Lung (tissue), 17 donors: ENCODE measurements at places on chromosomes 6 and 20. TPM values are rescaled to one million over a fixed set of nuclear protein-coding genes. Genes with fewer than 3 reads are reported as not detected.

The DBNDD2 gene
- polyA plus RNA-seq: 54.6 TPM

- H3K4me1 ChIP-seq: peaks cover 6% of the 10 kb centered on the region
- H3K27ac ChIP-seq: peak overlapping the region; percentile 90
- H3K4me3 ChIP-seq: peak overlapping the region; percentile 96
- DNase-seq: no peak
These were observed 918 bp downstream of the EIF6 start for GRCh38 chr20:35283441-35284266.

- H3K27me3 ChIP-seq: no peaks in the 10 kb centered on the region
- no peaks in the 10 kb centered on the region for H3K36me3 ChIP-seq
- no peak overlapping the region for H3K27ac ChIP-seq
- H3K4me1 ChIP-seq: no peaks in the 10 kb centered on the region
- no peak for DNase-seq
These were observed 23.2 kb upstream of the TXNDC5 start for GRCh38 chr6:7933794-7934193.

DNA sequence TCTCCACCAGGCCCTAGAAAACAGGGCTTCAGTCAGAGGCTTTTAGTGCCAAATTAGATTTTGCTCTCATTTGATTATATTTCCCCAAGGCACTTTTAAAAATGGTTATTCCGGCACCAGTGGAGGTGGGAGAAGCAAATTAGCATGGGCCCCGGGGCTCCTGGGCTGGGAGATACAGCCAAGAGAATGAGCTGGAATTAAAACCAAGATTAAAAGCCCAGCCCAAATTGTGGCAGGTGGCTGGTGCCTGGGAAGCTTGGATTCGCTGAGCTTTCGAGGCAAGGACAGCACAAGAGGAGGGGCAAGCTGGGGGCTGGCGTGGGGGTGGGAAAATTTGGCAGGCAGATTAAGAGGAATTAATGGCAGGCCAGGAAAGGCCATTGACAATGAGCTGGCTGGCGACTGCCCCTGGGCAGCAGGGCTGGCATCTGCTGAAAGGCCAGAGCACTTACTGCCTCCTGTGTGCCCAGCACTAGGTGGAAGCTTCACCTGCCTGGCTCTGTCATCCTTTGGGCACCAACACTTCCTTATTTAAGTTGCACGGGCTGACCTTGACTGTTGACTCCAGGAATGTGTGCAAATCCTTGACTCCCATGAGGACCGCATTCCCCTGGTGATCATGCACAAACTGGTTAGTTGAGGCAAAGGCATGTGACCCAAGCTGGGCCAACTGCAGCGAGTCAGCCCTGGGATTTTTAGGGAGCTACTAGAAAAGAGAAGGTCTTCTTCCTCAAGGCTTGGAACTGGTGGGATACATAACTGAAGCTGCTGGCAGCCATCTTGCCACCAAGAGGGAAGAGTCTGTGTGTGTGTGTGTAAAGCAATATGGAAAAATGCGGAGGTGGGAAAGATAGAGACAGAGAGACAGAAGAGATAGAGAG lies 76.1 kb downstream of the SULF2 start:
- H3K4me3 ChIP-seq: no peak overlapping the region
- no peaks in the 10 kb centered on the region for H3K36me3 ChIP-seq
- no peak overlapping the region for H3K27ac ChIP-seq
- H3K27me3 ChIP-seq: peaks cover 5% of the 10 kb centered on the region

GRCh38 chr20:61119794-61120410 lies 132.2 kb upstream of the CDH4 start:
- DNase-seq: no peak
- no peak overlapping the region for H3K27ac ChIP-seq
- H3K4me1 ChIP-seq: no peaks in the 10 kb centered on the region
- no peaks in the 10 kb centered on the region for H3K27me3 ChIP-seq
- no peaks in the 10 kb centered on the region for H3K36me3 ChIP-seq
- no peak overlapping the region for H3K4me3 ChIP-seq

The MYCT1 gene
- 15.1 TPM for polyA plus RNA-seq

DNA sequence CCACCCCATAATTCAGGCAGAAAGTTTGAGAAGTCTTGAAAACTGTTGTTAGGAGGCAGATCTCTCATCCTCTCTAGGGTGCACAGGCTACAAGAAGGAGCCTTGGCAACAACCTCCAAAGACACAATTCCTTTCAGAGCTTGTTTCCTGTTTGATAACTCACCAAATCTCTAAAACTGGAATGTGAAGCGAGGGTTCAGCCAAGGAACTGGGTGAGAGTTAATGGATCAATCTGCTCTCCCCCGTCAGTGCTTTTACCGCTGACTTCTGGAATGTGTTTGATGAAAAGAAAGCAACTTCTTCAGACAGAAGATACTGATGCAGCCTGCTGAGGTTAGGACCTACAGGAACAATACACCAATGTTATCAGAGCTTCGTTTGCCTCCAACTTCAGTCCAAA lies 171.8 kb upstream of the BMP2 start:
- H3K4me1 ChIP-seq: peaks cover 3% of the 10 kb centered on the region
- H3K4me3 ChIP-seq: no peak overlapping the region
- H3K27ac ChIP-seq: no peak overlapping the region

The LINC00237 gene
- not detected for polyA plus RNA-seq

DNA sequence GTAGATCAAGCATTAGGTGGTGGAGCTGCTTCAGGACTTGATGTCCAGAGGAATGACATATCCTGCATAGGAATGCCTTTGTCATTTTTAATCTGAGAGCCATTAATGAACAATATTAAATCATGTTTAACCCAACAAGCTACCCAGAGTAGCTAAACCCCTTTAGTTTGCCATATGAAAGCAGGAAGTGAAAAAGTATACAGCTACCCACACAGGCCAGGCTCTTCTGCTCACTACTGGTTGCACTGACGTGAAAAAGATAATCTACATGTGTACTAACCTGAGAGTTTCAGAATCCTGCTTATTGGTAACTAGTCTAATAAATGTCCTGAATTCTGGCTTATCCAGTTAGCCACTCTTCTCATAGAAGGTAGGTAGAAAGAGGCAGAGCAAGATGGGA lies 19.9 kb downstream of the GLYATL3 start:
- no peak overlapping the region for H3K4me3 ChIP-seq
- DNase-seq: no peak
- no peaks in the 10 kb centered on the region for H3K4me1 ChIP-seq
- H3K27ac ChIP-seq: no peak overlapping the region
- no peaks in the 10 kb centered on the region for H3K27me3 ChIP-seq

DNA sequence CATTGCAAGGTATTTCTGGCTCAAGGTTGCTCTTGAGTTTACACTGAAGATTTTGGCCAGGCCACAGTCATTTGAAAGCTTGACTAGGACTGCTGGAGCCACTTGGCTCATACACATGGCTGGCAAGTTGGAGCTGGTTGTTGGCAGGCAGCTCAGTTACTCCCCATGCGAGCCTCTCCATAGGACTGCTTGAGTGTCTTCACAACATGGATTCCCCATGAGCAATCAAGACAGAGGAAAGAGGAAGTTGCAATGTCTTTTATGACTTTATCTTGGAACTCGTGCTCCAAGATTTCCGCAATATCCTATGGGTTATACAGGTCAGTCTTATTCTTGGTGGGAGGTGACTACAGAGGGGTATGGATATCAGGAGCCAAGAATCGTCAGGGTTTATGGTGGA lies 1.4 kb upstream of the MANBAL start:
- no peak overlapping the region for H3K4me3 ChIP-seq
- no peaks in the 10 kb centered on the region for H3K27me3 ChIP-seq
- H3K4me1 ChIP-seq: peaks cover 8% of the 10 kb centered on the region
- DNase-seq: no peak

DNA sequence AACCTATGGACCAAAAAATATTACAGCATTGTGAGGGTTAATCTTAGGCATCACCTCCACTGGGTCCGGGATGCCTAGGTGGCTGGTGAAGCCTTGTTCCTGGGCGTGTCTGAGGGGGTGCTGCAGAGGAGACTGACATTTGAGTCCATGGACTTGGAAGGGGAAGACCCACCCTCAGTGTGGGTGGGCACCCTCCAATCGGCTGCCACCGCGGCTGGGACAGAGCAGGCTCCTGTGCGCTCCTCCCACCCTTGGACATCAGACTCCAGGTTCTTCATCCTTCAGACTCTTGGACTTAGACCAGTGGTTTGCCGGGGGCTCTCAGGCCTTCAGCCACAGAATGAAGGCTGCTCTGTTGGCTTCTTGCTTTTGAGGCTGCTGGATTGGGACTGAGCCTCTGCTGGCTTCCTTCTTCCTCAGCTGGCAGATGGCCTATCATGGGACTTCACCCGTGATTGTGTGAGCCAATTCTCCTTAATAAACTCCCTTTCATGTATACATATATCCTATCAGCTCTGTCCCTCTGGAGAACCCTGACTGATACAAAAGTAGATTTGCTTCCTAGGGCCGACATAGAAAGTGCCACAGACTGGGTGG lies 113.1 kb downstream of the TTLL2 start:
- no peak for DNase-seq
- no peak overlapping the region for H3K27ac ChIP-seq
- H3K4me3 ChIP-seq: no peak overlapping the region
- H3K4me1 ChIP-seq: peaks cover 3% of the 10 kb centered on the region
- H3K27me3 ChIP-seq: no peaks in the 10 kb centered on the region

DNA sequence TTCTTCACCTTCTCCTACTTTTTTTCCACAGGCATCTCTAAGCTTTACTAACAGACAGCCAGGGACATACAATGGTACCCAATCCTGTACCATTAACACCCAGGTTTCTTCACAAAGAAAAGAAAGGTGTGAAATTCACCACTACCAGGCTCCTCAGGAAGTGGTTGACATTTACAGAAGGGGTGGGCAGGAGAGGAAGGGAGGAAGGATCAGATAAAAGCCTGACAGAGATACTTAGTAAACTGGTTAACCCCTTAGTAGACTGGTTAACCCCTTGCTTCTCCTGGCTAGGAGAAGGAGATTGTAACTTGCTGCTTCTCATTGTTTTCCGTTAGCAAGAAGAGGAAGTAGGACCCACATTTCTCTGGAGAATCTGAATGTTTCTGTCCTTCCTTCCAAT lies 7.2 kb downstream of the SAMD3 start:
- H3K27ac ChIP-seq: no peak overlapping the region
- H3K36me3 ChIP-seq: no peaks in the 10 kb centered on the region
- H3K4me3 ChIP-seq: no peak overlapping the region
- peaks cover 2% of the 10 kb centered on the region for H3K27me3 ChIP-seq
- no peaks in the 10 kb centered on the region for H3K4me1 ChIP-seq

GRCh38 chr6:87330961-87331360 lies 1.9 kb upstream of the GJB7 start:
- H3K4me3 ChIP-seq: no peak overlapping the region
- H3K27me3 ChIP-seq: no peaks in the 10 kb centered on the region
- no peak for DNase-seq
- no peak overlapping the region for H3K27ac ChIP-seq
- peaks cover 13% of the 10 kb centered on the region for H3K4me1 ChIP-seq

The SLC18B1 gene
- 10.5 TPM for polyA plus RNA-seq

- peaks cover 12% of the 10 kb centered on the region for H3K36me3 ChIP-seq
- H3K27me3 ChIP-seq: no peaks in the 10 kb centered on the region
- no peak within 1 kb of the TSS for H3K27ac ChIP-seq
- H3K4me1 ChIP-seq: peaks cover 46% of the 10 kb centered on the region
These were observed at the start of gene SYNGAP1 for GRCh38 chr6:33419580-33420490. Gene SYNGAP1, plus strand, starts transcription at chr6:33420065. Its CDS starts 200 bp downstream, at chr6:33420265.

GRCh38 chr6:87738744-87739143 lies 36.7 kb upstream of the AKIRIN2 start:
- H3K4me1 ChIP-seq: no peaks in the 10 kb centered on the region
- H3K27ac ChIP-seq: no peak overlapping the region
- H3K4me3 ChIP-seq: no peak overlapping the region
- no peak for DNase-seq

DNA sequence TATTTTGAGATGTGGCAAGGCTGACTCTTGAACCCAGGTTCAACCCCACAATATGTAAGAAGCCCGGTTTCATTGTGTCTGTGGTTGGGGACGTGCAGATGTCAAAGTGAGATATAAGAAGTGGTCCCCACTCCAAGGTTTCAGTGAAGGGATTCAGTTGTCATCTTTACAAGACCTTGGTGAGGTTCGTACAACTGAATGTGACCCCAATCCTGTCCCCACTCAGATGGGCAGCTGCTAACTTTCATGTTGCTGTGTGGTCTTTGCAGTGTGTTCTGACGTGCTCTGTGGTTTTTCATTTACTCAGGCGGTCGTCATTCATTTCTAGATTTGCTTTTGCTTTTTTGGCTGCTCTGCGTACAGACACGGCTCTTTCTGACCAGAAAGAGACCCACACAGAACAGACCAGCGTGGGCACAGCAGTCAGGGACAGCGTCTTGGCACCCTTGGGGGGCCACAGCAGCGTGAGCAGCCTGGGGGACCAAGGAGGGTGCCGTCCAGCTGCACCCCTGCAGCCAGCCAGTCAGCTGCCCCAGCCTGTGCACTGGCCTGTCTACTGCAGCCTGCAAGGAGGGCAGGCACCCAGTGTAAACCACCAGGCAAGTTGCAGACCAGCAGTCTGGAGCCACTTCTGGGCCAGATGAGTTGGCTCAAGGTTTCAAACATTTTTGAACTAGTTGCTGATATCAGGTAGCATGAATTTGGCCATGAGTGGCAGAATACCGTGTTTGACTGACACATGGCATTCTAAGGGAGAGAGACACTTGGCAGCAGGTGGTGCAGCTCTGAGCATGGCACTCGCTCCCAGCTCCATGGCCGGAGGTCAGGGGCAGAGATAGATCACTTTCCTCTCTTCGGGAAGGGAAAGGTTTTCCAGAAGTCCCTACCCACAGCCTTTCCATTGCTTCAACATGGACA lies 49.4 kb upstream of the IRF4 start:
- H3K4me3 ChIP-seq: no peak overlapping the region
- DNase-seq: no peak
- peaks cover 4% of the 10 kb centered on the region for H3K4me1 ChIP-seq
- H3K36me3 ChIP-seq: no peaks in the 10 kb centered on the region
- no peaks in the 10 kb centered on the region for H3K27me3 ChIP-seq
- H3K27ac ChIP-seq: no peak overlapping the region

The NCOA6 gene
- polyA plus RNA-seq: 22.7 TPM

DNA sequence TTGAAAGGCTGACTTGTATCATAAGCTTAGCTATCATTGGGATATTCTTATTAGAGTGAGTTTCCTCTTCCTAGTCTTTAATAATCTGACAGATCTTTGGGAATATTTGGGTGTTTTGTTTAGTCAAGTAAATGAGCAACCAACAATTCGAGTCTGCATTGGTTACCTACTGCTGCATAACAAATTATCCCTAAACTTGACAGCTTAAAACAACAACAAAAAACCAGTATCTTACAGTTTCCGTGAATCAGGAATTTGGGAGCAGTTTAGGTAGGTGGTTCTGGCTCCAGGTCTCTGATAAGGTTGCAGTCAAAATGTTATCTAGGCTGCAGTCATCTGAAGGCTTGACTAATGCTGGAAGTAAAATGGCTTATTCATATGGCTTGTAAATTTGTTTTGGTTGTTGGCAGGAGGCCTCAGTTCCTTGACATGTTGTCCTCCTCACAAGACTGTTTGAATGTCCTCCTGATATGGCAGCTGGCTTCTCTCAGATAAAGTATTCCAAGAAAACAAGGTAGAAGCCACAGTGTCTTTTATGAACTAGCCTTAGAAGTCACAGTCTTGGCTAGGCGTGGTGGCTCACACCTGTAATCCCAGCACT lies 7.2 kb downstream of the GTF3C6 start:
- H3K4me1 ChIP-seq: no peaks in the 10 kb centered on the region
- no peaks in the 10 kb centered on the region for H3K27me3 ChIP-seq
- H3K27ac ChIP-seq: no peak overlapping the region
- H3K4me3 ChIP-seq: no peak overlapping the region

GRCh38 chr20:361561-361960 lies 14.7 kb downstream of the NRSN2 start:
- H3K27me3 ChIP-seq: no peaks in the 10 kb centered on the region
- no peak overlapping the region for H3K27ac ChIP-seq
